NCI-H748 treated with DMSO at 0.1 percent for 48 hours (cell line): ENCODE measurements at places on chromosomes 5 and 9.

DNA sequence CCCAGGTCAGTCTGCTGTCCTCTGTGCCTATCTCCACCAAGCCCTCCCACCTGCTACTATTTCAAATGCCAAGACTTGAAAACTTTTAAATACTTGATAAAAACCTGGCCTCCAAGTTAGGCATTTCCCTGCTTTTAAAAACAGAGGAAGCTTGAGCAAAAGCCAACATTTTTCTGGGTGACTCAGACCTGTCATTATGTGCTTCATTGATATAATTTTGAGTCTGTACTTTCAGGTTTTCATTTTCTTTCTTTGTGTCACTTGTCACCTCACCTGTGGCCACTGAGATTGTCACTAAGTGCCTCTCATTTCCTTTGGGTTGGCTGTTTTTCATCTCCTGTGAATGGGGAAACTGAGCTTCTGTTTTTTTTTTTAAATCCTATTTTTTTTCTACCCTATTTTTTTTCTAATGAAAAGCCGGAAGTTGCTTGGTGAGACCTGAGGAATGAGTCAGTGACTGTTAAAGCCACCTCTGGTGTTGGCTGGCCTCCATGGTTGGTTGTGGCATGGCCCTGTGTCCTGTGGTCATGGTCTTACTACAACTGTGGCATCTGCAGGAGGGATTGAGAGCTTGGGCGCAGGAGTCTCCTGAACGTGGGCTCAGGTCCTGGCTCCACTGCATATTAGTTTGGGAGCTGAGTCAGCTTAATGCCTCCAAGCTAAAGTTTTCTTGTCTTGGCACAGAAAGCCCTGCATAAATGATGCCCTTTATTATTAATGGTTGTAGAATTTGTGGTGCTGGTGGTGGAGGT is 56.7 kb downstream of the ARHGAP26 start:
- DNase-seq = no peak

- no peak for DNase-seq
These were observed 6.0 kb upstream of the CCIN start for GRCh38 chr9:36163049-36163785.

GRCh38 chr9:71853084-71853483 is 57.9 kb downstream of the ABHD17B start:
- DNase-seq = no peak

GRCh38 chr9:86406366-86406765 is 52.2 kb upstream of the TUT7 start:
- DNase-seq = no peak

GRCh38 chr9:13555516-13555915 is 276.0 kb upstream of the MPDZ start:
- DNase-seq = peak; percentile 82

- DNase-seq = no peak
These were observed 33.1 kb upstream of the UGT3A2 start for GRCh38 chr5:36099748-36100147.

- no peak for DNase-seq
These were observed 15.1 kb upstream of the RNF145 start for GRCh38 chr5:159224471-159224870.

DNA sequence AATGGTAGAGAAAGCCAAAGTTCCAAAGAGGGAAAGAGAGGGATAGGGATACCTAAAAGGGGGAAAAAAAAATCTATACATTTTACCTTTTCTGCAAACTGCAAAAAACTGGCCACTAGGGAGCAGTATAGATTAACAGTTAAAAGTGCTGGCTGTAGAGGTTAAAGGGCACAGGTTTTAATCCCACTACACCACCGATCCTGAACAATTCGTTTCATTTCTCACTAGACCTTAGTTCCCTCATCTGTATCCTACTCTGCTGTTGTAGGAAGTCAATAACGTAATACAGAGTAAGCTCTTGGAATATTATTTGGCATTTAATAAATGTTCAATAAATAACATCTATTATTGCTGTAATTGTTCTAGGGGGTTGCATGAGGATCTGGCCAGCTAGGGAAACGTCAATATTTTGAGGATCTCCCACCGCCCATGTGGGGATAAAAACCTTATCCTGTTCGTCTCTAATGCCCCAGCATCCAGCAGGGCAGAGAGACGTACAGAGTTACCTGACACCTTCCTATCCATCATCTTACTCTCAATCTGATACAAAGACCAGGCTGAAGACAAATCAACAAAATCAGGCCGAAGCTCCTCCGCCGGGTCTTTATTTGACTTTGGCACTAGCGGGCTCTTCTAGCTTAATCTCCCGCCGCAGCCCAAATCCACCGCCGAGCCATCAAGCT is 757 bp downstream of the CDC26 start:
- DNase-seq = peak; percentile 83

GRCh38 chr9:73081979-73082657 is 69.5 kb upstream of the ANXA1 start:
- peak; percentile 59 for DNase-seq

- DNase-seq = no peak
These were observed 722 bp downstream of the SLC22A4 start for GRCh38 chr5:132294728-132295504.

DNA sequence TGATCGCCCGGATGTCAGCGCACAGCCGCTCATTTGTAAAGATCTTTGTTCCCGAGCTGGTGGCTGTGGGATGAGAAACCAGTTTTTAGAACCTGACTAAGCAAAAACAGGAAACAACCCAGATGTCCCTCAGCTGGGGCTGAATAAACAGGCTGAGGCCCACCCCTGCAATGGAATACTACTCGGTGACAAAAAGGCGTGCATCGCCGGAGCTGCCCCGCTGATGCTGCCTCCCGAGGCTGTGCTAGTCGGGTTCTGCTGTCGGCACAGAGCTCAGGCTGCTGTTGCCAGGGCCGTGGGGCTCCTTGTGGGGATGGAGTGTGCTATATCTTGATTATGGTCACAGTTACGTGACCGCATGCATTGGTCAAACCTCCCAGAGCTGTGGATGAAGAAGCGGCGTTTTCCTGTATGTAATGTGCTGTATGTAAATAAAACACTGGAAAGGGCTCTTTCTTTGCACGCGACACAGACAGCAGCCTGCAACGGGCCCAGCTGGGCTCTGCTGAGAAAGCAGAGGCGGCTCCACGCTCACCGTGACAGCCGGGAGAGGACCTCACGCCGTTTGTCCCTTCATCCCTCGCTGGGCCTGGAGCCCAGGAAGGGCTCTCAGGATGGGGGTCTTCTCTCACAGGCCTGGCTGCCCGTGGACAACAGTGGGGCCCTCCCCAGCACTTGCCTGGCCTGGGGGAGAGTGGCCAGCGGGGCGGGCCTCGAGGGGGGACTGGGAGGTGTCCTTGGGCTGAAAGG is 51.5 kb upstream of the RNU6ATAC start:
- peak; percentile 14 for DNase-seq

DNA sequence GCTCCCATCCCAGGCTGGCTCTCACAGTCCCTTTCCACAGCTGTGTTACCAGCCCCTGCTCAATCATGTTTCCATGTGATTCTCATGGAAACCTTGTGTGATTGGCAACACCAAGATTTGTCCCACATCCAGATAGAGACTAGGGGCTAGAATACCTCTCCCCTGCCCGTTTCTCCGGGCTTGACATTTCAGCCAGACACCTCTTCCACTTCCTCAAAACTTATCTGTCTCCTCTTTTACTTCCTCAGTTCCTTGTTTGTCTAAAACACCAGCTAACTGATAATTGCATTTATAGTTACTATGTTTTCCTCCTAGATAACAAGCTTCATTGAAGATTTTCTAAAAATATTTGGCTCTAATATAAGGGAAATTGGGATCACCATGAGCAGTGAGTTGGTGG is 16.6 kb upstream of the KCNMB1 start:
- DNase-seq = no peak

DNA sequence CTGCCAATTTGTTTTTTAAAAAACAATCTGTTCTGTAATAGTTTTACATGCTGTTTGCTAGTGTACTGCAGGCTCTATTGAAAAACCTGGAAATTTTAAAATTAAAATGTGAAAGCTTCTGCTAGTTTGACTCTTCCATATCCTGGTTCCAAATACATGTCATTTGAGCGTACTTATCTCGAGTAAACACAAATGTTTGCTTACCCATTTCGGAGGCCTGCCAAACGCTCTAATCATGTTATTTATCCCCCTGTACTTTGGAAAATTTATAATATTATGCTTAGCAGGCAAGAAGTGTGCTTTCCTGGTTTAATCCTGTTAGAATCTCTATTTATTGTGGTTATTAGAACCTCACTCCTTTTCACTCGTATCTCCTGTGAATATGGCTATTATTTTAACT is 476.8 kb upstream of the CYLC2 start:
- DNase-seq = peak; percentile 76

- no peak for DNase-seq
These were observed at the start of gene MZB1 for GRCh38 chr5:139389701-139390638. Gene MZB1 (minus strand): TSS chr5:139389913. CDS start chr5:139389856, 57 bp downstream.

- DNase-seq = no peak
These were observed 72.5 kb upstream of the GPR151 start for GRCh38 chr5:146588331-146589027.

DNA sequence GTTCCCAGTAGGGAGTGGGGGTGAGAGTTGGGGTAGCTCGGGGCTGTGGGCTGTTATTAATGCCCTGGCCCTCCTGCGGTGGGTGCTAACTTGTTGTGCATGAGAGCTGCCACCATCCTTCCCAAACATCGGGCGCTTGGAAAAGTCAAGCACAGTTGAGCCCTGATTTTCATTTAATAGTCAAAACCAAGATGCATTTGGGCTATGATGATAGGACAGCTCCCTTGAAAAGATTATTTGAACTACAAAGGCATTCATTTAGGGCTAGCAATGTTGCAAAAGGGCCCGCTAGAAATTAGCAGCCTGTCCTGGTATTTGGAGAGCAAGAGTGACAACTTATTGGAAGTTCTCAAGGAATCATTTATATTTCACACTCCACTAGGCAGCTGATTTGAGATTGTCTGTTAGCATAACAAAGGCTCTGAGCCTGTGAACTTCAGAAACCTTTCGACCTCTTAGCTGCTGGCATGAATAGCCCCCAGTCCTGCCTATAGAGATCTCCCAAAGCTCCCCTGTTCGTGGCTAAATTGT is 128.2 kb upstream of the TMEM161B start:
- DNase-seq = no peak

DNA sequence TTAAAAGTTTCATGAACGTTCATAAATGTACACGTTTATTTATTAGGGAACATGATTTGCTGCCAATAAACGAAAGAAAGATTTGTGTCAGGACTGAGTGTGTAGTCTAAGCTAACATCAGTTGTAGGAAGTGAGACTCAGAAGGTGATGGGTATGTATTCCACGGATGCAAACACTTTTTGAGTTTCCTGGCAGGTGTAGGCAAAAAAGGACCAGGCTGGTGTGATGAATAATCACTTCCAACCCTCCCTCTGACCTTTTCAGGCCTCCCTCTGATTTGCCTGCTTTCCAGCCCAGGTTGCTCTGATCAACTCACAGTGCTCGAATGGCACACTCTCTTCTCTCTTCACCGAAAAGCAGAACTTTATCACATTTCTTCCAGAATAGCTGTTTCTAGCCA is 51.8 kb downstream of the BASP1 start:
- DNase-seq = no peak

GRCh38 chr5:37831821-37832534 is 7.9 kb downstream of the GDNF start:
- no peak for DNase-seq

GRCh38 chr9:137860361-137860760 is 17.2 kb upstream of the CACNA1B start:
- no peak for DNase-seq

DNA sequence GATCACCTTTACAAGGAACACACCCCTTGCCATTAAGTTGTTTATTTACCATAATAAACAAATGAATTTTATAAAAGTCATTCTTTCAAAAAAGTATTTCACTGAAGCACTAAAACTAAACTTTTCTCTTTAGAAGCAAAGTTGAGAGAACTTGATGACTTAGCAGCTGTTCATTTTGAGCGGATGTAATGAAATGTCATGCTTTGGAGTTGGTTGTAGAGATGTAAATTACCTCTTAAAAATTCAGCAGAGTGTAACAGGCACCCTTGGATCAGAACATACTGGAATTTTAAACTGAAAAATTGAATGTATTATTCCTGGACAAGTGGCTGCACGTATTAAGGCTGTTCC is 617.2 kb downstream of the PDE4D start:
- DNase-seq = no peak

DNA sequence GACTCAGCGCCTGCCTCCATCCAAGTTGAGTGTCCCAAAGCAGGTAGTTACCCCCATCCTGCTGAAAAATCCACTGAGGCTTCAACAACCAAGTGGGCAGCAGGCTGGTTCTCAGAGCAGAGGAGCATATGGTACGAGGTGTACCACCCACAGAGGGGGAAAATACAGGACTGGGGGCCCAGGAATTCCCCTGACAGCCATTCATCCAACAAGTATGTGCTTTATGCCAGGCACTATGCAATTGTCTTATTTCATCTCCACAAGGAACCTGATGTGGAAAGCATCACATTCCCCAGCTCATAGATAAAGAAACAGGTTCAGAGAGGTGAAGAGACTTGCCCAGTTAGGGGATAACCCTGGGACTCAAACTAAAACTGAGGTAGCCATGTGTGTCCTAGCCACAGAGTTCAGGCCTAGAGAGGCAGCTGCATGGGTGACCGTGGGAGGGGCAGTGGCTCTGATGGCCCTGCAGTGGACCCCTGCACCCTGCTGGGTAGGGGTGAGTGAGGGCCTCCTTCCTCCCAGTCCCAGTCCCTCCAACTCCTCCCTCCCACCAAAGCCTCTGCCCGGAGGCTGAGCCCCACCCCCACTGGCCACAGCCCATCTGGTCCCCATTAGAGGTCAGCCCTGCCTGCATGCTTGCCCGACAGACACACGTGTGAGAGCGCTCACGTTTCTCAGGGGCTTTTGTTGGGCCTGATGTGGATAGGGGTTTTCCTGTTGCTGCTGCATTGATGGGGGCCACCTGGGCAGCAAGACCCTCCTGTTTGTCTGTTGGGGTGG is 11.5 kb downstream of the PDLIM4 start:
- DNase-seq = no peak

GRCh38 chr5:93349613-93350012 is 231.4 kb downstream of the NR2F1-AS1 start:
- DNase-seq = no peak

- DNase-seq = no peak
These were observed 11.1 kb downstream of the EXD3 start for GRCh38 chr9:137411645-137412380.

DNA sequence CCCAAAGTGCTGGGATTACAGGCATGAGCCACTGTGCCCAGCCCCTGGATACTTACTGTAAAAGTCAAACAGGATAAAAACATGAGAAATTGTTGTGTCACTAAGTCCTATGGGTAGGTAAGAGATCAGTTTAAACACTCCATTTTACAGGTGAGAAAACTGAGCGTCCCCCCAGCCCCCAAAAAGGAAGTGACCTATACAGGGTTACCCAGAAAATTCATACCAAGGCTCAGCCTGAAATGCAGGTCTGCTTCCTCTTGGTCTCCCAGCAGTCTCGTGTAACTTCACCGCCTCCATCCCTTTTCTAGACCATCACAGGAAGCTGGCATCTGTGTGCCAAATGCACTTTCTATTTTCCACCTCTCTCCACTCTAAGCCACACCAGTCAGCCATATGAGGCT is 57.2 kb downstream of the TMOD1 start:
- DNase-seq = no peak

DNA sequence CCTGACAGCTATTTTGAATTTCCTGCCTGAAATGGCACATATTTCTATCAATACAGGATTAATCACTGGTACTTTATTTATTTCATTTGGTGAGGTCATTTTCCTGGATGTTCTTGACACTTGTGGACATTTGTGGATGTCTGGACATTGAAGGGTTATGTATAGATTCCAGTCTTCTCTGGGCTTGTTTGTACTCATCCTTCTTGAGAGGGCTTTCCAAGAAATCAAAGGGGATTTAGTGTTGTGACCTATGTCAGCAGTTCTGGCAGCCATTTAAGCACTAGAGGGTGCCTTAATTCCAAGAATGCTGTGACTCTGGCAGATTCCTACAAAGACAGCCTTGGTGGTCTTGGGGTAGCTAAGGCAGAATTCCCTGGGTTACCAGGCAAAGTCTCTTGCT is 259.7 kb downstream of the CSNK1G3 start:
- DNase-seq = no peak
